ENCODE measurements at places on chromosomes 2 and 18.

DNA sequence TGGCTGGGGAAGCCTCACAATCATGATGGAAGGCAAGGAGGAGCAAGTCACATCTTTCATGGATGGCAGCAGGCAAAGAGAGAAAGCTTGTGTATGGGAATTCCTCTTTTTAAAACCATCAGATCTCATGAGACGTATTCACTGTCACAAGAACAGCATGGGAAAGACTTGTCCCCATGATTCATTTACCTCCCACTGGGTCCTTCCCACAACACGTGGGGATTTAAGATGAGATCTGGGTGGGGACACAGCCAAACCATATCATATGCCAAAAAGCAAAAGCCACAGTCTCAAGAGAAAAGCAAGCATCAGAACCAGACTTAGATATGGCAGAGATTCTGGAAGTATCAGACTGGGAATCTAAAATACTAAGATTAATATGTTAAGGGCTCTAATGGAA is 30.0 kb upstream of the SCRN3 start:
- no peak for DNase-seq

DNA sequence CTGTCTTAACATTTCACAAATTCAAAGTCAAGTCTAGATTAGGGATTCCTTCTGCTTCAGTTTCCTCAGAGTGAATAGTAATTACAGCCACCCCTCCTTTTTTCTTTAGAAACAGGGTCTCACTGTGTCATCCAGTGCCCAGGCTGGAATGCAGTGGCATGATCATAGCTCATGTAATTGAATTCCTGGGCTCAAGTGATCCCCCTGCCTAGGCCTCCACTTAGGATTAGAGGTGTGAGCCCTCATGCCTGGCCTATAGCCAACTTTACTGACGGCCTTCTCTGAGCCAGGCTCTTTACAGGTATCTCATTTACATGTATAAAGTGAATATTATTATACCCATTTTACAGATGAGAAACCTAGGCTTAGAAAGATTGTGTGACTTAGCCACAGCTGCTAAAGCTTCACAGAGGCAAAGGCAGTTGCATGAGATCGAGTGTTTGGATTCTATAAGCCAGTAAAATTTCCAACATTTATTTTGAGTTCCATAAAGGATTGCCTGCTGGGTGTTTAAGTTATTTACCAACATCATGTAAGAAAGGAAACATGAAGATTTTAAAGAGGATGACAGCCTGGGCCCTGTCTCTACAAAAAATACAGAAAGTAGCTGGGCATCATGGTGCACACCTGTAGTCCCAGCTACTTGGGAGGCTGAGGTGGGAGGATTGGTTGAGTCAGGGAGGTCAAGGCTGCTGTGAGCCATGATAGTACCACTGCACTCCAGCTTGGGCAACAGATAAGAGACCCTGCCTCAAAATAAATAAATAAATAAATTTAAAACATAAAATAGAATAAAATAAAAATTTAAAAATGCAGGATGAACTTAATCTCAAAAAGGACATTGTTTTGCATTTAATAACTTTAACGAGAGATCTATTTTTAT is 1.8 kb downstream of the ENOSF1 start:
- no peak for DNase-seq

GRCh38 chr2:158212301-158212700 is 110.6 kb downstream of the UPP2 start:
- no peak for DNase-seq

GRCh38 chr2:70684846-70685622 is 83.0 kb downstream of the ADD2 start:
- DNase-seq: no peak

DNA sequence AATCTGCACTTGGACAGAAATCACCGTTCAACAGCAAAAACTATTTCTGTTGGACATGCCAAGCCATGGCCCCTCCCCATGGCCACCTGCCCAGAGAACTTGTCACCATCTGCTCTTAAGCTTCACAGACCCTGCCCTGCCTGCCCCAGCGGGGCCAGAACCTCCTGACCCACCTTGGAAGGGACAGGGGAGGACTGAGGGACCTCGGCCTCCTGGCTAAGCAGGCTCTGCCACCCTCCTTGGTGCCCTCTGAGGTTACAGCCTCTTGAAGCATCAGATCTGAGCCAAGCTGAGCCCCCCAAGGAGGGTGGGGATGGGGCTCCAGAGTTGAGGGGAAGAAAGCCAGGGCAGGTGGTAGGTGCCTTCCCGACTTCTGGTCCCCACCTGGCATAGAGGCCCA is 6.5 kb downstream of the TEX261 start:
- DNase-seq: no peak

- no peak for DNase-seq
Measured at GRCh38 chr18:23494992-23495391, 8.3 kb upstream of the RMC1 start.

DNA sequence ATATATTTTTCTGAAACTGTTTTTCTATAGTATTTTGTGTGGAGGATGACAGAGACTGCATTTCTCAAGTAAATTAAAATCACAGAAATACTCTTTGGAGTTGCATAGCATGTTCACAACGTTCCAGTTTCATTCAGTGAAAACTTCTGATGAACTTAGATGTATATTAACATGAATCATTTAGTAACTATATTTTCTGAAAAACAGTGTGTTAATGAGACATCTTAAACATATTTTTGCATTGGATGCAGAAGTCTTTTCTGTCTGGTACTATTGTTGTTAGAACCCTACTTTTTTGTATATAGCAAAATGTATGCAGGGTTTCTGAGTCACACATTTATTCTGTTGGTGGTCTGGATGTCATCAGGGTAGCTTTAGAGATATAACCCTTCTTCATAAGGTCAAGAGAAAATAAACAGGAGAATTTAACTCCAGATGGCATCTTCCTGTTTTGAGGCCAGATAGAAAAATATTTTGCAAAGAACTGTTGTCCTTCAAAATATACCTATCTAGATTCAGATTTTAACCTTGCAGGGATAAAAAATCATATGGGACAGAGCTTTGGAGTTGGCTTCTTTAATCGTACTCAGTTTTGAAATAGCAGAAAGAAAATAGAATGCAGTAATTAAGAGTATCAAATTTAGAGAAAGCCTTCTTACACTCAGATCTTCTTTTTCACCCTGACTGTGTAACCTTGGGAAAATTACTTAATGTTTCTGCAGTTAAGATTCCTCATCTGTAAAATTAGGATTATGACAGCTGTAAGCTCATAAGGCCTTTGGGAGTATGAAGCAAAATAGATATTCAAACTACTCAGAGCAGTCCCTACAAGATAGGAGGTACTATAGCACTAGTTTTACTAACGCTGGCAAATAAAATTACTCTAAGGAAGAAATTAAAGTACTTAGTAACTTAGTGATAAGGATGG is 5.3 kb downstream of the COL3A1 start:
- DNase-seq: no peak

DNA sequence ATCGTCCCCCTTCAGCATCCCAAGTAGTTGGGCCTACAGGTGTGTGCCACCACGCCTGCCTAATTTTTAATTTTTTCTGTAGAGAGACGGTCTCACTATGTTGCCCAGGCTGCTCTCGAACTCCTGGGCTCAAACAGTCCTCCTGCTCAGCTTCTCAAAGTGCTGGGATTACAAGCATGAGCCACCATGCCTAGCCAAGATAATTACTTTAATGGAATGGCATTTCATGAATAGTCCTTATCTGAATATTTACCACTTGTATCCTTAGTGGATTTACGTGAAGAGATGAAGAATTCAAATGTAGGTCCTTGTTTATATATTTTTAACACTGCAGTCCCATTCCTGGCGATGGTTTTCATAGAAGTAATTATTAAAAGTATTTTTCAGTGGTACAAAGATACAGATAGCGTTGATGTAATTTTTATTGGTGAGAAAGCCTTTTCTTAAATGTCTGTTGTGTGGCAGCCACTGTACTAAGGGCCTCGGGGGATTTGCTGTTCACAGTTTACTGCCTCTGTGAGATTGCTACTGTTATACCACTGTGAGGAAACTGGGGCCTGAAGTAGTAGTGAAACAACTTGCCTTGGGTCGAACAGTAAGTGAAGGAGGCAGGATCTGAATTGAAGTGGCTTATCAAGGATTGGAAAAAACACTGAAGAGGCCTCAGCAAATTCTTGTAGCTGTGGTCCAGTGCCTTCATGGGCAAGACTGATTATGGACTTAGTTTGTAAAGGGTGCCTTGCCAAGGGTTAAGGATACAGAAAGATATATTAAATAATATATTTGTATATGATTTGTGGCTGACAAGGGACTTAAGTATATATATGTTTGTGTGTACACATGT is 151.2 kb downstream of the PRPF40A start:
- no peak for DNase-seq

DNA sequence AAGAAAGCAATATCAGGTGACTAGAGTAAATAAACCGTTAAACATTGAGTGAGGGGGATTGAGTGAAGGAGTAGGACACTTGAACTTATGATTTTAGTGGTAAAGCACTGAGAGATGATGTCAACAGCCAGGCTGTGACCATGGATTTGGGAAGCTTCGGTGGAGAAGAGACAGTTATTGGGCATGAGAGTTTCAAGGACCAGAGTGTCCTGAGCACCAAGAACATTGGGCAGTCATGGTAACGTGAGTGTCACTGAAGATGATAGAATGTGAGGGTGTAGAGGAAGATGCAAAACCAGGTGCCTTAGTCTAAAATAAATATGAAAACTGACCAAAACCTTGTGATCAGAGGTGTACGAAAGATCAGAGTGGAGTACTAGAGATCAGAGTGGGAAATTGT is 248.1 kb downstream of the ASXL3 start:
- DNase-seq: no peak

GRCh38 chr2:24881158-24881557 is 38.9 kb downstream of the ADCY3 start:
- DNase-seq: no peak

DNA sequence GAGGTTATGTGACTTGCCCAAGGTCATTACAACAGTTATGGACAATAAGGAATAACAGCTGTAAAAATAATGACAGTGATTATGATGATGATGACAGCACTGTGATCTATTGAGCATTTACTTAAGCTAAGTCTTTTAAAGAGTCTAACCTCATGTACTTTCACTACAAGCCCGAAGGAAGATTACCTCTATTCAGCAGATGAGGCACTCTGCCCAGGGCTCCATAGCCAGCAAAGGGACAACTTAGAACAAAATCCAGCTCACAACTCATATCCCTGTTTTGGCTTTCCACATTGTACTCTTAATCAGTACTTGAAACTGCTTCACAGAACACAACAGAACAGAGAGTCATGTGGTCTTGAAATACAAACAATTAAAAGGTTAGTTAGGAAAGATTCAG is 290.2 kb downstream of the ZNF385B start:
- no peak for DNase-seq

GRCh38 chr18:45771587-45772480 is 47.9 kb downstream of the SLC14A1 start:
- no peak for DNase-seq

DNA sequence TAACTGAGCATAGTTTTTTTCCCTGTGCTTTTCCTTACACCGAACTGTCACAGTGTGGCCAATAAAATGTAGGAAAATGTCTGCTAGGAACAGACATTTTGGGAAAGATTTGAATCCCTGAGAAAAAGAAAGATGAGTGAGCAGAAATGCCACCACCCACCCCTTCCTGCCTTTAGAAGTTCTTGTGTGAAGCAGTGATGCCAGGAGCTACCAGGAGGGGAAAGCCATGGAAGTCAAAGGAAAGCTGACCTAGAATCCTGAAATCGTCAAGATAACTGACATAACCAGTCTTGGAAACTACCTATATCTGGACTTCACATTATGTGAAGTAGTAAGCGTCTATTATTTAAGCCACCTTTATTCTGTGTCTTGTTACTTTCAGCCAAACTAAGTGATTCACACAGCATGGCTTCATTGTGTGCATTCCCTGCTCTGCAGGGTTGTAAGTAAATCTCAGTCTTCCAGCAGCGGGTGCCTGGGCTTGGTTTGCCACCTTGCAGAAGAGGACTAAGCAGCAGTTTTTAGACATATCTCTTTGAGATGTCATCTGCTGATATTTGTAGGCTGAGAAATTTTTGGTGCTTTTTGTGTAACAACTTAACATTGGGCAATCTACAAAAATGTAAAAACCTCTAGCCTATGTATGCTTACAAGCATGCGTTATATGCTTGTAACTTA is 11.2 kb upstream of the SPRED2 start:
- no peak for DNase-seq

- DNase-seq: no peak
Measured at GRCh38 chr2:73830871-73831401, 2.2 kb downstream of the STAMBP start.

Data from kidney capillary endothelial cell (primary cell).